Effector memory CD8-positive, alpha-beta T cell (primary cell): ENCODE measurements at places on chromosomes 4 and X.

GRCh38 chrX:139909712-139910111, 23.1 kb downstream of the ATP11C start:
- DNase-seq: no peak

DNA sequence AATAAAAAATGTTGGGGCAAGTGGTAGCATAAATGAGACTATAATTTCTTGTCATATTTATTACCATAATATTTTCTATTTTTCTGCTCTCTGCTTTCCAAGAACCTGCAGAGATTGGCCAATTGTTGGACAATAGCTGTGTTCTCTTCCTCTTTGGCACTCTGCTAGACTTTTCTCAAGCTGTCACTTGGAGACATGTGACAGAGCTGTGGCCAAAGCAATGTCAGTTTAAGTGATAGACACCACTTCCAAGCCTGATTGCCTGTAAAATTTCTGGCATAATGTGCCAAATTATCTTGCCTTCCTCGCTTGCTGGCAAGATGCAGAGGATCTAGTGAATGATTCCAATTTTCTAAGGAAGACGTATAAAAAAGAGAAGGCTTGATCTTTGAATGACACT, 162.2 kb upstream of the NDST4 start:
- DNase-seq: no peak

DNA sequence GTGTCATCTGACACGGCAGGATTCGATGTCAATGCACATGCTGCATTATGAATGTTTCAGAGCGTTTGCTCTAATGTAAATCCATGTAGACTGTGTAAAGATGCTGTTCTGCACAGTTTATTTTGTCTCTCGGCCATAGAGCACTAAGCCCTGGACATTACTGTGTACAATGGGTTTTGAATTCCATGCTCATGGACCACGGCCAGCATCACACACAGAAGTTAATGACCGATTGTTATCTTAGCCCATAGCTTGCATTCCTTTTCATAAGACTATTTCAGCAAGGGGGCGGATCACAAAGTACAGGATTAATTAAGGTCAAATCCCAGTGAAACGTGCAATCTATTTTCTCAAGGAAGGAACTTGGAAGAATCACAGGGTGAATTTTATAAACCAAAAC, 286.1 kb upstream of the TENM3 start:
- no peak for DNase-seq

- no peak for DNase-seq
Observed at GRCh38 chr4:28435314-28435713, 1574.7 kb downstream of the STIM2 start.

DNA sequence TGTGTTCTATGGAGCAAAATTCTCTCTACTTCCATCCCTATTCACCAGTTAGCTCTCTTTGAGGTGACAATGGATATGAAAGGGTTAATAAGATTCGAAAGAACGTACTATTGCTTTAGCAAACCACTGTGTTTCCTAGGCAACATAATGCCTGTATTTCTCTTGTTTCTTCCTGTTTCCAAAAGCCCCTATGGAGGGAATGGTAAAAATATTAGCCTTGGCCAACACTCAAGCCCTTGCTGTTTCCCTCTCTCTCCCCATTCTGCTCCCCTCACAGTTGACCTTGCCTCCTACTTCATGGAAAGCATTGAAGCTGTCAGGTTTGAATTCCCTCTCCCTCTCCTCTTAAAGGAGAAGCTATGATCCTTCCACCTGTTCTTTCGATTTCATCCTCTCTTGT, 9.6 kb upstream of the PGRMC1 start:
- no peak for DNase-seq

DNA sequence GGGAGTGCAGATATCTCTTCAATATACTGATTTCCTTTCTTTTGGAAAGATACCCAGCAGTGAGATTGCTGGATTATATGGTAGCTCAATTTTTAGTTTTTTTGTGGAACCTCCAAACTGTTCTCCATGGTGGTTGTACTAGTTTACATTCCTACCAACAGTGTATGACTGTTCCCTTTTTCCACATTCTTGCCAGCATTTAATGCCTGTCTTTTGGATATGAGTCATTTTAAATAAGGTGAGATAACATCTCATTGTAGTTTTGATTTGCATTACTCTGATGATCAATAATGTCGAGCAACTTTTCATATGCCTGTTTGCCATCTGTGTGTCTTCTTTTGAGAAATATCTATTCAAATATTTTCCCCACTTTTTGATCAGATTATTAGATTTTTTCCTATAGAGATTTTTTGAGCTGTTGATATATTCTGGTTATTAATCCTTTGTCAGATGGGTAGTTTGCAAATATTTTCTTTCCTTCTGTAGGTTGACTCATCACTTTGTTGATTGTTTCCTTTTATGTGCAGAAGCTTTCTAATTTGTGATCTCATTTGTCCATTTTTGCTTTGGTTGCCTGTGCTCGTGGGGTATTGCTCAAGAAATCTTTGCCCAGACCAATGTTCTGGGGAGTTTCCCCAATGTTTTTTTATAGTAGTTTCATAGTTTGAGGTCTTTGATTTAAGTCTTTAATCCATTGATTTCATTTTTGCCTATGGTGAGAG, 552.7 kb downstream of the ZNF674 start:
- no peak for DNase-seq

DNA sequence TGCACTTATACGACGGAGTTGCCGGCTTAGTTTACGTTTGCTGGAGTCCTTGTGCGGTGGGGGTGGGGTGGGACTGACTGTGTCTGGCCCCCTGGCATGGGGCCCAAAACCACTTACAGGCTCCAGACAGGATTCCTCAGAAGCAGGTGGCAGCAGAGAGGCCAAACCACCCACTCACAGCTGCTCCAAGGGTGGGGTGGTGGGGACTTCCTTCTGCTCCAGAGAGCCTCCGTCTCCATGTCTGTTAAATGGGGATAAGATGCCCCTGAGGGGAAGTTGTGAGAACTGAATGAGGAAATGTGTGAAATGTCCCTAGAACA, 36.7 kb downstream of the PSAPL1 start:
- DNase-seq: no peak

DNA sequence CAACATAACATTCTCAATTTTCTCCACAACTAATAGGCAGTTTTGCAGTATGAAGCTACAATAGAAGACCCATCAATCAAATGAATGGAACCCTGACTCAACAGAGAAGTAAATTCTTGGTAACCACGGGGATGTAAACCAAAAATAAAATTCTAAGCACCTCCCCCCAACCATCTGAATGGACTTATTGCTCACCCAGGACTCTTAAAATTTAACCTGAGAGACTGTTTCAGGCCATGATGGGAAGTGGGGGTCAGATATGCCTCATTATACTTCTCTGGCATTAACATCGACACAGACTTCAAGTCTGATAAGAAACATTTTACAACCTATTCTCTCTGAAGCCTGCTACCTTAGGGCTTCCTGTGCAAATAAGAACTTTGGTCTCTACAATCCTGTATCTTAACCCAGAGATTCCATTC, 620.9 kb downstream of the TLL1 start:
- DNase-seq: no peak

GRCh38 chr4:173370130-173370476, 651 bp upstream of the SAP30 start:
- DNase-seq: no peak

GRCh38 chr4:163568843-163569242, 74.4 kb downstream of the TMA16 start:
- DNase-seq: no peak

DNA sequence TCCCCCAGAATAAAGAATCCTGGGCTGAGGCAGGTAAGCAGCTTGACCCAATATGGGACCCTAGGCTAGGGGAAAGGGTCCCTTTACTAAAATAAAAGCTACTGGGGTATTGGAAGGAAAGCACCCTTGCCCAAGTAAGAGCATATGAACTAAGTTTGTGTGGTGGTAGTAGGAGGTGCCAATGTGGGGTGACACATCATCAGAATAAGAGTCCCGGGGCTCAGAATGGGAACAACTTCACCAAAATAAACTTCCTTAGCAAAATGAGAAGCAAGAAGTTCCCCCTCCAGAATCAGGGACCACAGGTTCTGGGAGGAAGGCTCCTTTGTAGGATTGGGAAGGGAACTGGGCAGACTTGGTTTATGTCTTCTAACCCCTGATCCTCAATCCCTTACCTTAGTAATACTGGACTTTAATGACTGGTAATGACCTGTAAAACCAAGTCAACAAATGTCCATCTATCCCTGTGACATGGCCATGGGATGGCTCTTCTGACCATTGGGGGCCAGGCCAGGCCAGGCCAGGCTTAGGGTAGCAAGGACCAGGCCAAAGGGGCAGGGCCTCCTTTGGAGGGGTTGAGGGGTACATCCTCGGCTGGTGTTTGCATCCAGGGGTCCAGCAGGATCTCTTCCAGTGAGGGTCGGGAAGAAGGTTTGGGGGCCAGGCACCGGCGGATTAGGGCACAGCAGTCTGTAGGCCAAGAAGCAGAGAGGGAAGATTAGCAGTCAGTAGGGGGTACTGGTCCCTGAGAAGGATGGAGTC, 2.3 kb upstream of the SLC35A2 start:
- DNase-seq: no peak

DNA sequence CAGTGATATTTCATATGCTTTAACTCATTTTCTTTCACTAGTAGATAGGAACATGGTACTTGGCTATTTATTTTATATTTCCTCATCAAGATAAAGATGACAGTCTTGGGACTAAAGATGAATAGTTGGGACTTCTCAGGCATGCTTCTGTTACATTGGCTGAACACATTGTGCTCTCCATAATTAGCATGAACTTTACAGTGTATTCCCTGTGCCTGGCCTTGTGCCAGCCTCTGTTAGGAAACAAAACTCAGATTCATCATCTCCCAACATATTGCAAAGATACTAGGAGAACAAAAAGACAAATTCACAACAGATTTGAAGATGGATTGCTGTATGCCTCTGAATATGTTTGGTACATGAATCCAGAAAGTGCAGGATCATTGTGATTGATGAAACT, 26.4 kb downstream of the GRIA2 start:
- no peak for DNase-seq

DNA sequence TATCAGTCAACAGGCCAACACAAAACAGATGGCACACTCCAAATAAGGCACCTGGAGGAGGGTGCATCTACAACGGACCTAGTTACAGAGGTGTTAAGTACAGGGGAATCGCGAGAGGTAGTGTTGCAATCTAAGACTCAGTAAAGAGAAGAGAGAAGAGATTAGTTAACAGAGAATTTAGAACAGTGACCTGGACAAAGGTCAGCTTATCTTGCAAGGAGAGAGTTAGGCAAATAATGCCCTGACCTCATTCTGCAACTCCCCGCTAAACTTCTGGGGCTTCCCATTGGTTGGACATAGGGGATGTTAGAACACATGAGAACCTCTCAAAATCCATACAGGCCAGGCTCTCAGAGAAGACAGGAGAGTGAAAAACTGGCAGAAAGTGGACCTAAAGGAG, 289.4 kb upstream of the GK2 start:
- no peak for DNase-seq

DNA sequence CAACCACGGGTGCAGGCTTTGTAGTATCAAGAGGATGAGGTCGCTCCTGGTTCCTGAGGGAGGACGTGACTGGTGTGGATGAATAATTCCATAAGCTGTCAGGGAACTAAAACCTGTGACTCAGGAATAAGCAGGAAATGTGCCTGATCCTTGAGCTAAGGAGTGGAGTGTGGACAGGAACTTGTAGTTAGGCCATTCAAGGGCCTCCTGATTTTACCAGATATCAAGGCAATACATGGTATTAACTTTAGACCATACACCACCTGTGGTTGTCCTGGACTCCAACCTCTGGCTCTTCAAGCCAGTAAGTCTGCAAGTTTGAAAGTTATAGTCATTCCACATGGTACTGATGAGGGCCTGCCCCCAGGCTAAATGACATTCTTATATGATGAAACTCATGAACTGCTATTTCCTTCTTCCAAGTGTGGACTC, 12.1 kb upstream of the ING2 start:
- no peak for DNase-seq

- DNase-seq: no peak
Observed at GRCh38 chr4:20987191-20987590, 286.9 kb downstream of the PACRGL start.

DNA sequence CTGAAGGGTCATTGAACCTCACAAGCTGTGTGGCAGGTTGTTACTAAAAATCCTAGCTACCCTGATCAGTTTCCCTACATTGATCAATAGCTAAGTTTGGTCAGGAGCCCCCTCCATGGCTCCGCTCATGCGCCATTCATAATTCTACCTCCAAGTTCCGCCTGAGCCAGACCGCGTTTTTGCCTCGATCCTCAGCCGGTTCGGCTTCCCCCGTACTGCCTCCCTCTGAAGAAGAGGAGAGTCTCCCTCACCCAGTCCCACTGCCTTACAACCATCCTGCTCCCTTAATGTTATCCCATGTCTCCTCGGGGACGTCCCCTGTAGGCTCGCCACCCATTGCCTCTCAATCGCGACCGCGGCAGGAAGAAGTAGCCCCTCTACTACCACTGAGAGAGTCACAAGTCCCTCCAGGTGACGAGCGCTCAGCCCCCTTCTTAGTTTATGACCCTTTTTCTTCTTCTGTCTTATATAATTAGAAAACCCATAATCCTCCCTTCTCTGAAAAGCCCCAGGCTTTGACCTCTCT, 158.2 kb downstream of the DEFB131A start:
- no peak for DNase-seq

GRCh38 chr4:48261281-48261680, 8.4 kb downstream of the TEC start:
- DNase-seq: no peak

GRCh38 chr4:81723927-81724587, 252.3 kb upstream of the RASGEF1B start:
- DNase-seq: peak; percentile 14

GRCh38 chrX:13257223-13258051, 62.4 kb downstream of the ATXN3L start:
- no peak for DNase-seq

GRCh38 chr4:147037069-147037468, 91.4 kb upstream of the TTC29 start:
- no peak for DNase-seq

DNA sequence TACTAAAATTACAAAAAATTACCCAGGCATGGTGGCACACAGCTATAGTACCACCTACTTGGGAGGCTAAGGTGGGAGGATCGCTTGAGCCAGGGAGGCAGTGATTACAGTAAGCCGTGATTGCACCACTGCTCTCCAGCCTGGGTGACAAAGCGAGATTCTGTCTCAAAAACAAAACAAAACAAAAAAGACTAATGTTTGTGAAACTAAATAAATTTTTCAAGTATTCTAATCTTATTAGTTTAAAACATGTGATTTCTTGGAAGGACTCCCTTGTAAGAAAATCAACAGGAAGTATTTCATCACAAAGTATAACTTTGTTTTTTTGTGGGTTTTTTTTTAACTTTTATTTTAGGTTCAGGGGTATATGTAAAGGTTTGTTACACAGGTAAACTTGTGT, 89.6 kb downstream of the EGF start:
- DNase-seq: no peak

DNA sequence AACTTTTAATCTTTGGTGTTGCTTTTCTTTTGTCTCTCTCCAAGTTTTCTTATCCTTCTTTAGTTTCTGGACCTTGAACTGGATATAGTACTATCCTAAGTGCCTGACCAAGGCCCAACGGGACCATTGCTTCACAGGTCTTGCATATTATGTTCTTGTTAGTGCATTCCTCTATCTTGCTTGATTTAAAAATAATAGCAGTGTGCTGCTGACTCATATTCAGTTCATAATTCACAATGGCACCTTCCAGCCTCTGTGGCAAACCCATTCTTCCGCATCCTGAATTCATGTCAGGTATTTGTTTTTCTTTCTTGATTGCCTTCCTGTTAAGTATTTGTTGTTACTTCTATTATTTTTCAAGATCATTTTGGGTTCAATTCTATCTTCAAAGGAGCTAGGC, 197.1 kb upstream of the GIMD1 start:
- no peak for DNase-seq

GRCh38 chr4:187887906-187888305, 107.7 kb upstream of the ZFP42 start:
- DNase-seq: no peak

- no peak for DNase-seq
Observed at GRCh38 chr4:185020293-185020808, 2.1 kb downstream of the HELT start.
